ENCODE measurements at places on chromosomes 5 and 9.

GRCh38 chr5:77452351-77452750 lies 39.8 kb downstream of the WDR41 start:
- no peak for DNase-seq

DNA sequence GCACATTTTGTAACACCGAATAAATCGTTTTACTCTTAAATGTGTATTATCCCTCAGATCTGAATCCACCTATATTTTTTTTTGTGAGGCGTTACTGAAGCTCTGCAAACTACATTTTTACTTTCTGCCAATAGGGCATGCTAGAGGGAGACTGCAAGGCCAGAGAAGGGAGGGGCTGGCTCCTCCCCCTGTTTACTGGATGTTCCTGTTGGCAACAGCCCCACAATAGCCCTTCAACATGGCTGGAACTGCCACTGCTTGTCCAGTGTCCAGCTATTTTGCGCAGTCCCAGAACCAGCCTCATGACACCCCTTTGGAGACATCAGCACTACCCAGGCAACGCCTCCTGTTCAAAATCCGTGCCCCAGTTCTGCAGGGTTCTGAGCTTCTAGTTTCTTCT lies 85.4 kb upstream of the MIER3 start:
- no peak for DNase-seq

GRCh38 chr5:149762958-149763630 lies 33.0 kb downstream of the PPARGC1B start:
- peak; percentile 43 for DNase-seq

- DNase-seq, result no peak
Observed at GRCh38 chr9:132366481-132366880, 11.7 kb upstream of the SETX start.

DNA sequence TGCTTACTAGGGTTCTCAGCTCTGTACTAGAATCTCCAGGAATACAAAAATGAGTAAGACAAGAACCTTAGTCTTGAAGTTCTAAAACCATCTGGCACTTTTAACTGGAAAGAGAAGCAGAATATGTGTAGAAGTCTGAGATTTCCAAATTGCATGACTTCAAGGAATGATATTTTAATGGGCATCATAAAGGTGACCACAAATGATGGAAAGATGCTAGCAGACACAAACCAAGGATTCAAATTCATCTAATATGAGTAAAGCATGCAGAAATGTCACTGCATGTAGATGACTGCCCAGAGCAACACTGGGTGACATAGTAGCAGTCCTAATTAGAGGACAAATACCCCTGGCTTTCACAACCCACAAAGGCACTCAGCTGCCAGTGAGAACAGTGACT lies 117.2 kb downstream of the RPS23 start:
- no peak for DNase-seq

DNA sequence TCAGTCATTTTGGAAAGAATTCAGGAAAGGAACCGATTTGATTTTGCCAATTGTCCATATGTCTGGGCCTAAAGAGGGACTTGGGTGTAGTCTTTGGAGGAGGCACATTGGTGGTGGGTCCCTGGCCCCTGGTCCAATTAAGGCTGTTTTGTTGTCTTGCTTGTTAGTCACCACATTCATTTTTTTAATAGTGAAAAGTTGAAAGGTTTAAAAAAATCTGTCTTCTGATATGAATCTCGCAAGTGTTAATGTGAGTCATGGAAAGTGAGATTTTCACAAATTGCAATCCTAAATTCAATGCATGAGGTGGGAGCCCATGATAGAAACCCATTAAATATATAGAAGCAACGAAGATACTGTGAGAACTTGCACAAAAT lies 165.9 kb upstream of the OTULINL start:
- no peak for DNase-seq

Data from posterior vena cava (tissue), 2 donors.